ENCODE measurements at places on chromosomes 13 and 19.

DNA sequence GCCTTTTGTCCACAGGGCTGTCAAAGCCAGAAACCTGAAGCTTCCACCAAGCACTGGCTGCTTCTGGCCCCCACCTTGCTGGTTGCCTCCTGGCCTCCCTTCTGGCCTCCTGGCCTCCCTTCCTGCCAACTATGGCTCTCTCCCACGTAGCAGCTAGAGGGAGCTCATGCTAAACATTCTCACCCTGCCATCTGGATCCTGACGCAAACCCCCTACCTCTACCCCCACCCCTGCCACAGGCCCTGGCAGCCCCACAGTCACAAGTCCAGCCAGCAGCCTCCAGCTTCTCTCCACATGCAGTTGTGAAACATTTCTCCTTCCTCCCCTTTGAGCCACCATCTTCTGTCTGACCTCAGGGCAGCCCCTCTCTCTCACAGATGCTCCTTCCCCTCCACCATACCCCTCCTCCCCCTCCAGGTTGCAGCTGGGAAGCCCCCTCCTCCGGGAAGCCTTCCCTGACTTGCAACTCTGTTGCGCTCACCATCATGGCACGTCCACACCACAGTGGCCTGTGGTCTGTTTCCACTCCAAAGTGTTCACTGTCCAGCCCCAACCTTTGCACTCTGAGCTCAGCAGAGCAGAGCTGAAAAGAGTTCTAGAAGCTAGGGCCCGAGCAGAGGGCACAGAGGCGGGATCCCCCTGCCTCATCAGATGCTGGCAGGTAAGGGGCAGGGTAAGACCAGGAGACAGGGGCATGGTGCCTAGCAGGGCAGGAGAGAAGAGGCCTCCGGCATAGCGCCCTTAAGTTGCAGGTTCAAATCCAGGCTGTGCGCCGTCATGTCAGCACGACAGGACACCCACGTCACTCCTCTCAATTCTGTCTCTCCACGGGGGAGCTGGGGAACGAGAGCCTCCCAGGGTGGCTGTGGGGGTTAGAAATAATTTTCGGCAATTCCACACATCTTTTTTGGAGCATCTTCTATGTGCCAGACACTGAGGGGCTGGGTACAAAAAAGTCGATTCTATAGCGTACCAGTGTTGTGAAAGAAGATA is 7.3 kb downstream of the ADGRL1 start:
- DNase-seq: no peak

DNA sequence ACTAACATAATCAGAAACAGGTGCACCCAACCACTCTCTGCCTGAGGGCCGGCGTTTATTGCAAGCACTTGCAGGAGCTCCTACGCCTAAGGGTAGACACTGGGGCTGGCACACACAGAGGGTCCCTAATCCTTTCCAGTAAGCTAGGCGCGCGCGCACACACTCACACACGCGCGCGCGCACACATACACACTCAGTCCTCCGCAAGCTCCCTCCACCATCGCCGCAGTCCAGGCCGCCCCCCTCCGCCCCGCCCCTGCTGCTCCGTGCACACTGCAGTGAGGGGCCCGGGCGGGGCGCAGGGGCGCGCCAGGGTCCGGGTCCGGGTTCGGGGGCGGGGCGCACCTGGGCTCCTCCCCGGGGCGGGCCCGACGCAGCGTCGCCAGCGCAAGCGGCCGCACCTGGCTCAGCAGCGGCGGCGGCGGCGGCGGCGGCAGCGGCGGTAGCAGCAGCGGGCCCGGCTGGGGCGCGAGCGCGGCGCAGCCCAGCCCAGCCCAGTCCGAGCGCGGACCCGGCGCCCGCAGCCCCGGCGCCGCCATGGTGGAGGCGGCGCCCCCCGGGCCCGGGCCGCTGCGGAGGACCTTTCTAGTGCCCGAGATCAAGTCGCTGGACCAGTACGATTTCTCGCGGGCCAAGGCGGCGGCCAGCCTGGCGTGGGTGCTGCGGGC is at the start of gene CAMSAP3:
Gene CAMSAP3, plus strand, starts transcription at position 398 of the 668 bp plus-strand sequence. Its CDS starts 140 bp downstream, at position 538.
- DNase-seq: no peak

DNA sequence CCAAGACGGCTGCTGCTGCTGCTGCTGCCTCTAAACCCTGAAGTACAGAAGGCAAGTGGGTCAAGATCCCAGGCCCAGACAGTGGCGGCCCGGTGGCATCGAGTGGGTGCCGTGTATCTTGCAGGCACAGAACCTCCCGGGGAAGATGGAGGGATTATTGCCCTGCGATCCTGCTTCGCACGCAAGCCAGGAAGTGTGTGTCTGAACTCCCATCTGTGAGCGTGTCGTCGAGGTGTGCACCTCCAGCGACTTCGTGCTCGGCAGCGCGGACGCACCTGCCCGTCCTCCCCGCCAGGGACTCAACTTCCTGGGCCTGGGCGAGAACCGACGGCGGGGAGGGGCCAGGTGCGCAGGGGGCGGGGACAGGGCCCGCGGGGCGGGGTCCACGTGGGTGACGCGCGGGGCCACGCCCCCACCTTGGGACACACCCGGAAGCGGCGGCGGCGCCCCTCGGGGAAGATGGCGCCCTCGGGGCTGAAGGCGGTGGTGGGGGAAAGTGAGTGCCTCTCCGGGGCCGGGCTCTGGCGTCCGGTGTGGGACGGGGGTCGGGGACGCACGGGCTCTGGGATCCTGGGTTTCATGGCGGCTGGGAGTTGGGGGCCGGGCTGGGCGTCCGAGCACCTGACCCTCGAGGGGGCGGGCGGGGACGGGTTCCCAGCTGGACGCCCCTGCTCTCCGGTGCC is at the start of gene STXBP2:
Gene STXBP2, plus strand, starts transcription at position 420 of the 683 bp plus-strand sequence. Its CDS starts 40 bp downstream, at position 460.
- no peak for DNase-seq

DNA sequence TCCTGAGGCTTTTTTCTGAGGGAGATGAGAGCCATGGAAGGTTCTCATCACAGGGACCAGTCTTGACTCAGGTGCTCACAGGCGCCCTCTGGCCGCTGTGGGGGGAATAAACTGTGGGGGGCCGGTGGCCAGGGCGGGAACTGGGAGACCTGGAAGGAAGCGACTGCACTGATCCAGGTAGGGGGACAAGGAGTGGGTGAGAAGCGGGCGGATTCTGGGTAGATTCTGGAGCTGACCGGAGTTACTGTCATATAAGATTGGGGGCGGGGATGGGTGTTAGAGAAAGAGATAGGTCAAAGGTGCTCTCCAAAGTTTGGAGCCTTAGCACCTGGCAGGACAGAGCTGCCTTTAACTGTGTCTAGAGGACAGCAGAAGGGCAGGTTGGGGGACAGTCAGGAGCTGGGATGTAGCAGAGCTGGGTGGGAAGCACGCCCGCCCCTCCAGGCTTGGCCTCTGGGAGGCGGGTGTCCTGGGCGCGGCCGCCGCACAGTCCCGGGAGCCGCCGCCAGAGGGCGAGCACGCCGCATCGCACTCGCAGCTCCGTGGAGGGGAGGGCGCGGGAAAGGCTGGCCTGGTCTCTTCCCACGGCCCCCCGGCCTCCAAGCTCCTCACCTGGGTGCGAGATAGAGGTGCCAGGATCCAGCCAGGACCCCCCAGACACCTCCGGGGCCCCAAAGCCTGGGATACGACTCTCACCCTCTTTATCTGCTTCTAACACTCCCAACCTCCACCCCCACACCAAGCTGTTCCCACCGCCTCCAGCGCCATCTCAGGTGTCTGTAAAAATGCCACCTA is 4.2 kb upstream of the DAND5 start:
- no peak for DNase-seq

DNA sequence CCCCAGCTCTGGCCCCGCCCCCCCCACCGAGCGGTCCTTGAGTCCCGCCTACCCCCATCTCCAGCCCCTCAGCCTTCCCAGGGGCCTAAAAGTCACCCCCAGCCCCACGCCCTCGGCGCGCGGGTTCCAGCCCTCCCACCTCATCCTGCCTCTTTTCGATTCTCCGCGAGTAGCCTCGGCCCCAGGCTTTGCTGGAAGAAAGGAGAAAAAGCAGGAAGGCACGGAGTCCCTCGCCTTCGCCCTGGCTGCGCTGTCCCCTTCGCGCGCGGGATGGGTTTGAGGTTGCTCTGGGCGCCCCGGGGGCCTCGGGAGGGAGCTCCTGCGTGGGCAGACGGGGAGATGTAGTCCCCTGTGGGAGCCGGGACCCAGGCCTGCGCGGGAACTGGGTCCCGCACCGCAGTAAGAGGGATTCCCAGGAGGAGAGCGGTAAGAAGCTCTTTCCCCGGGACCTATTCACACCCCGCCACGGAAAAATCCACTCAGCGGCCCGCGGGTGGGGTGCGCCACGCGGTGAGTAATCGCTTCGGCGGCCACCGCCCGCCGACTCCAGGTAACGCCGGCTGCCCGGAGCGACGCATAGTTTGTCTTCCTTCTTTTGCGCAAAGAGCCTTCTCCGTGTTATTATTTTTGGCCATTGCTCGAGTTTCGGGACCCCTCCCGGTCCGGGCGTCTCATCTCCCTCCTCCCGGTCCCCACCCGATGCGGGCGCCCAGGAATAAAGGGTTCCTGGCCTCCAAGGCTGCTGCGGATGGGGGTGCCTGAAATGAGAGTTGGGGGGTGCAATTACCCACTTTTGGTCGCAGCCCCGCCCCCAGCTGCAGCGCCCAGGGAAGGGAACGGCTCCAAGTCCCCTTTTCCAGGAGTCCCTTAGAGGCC is 865 bp upstream of the CRLF1 start:
- no peak for DNase-seq

DNA sequence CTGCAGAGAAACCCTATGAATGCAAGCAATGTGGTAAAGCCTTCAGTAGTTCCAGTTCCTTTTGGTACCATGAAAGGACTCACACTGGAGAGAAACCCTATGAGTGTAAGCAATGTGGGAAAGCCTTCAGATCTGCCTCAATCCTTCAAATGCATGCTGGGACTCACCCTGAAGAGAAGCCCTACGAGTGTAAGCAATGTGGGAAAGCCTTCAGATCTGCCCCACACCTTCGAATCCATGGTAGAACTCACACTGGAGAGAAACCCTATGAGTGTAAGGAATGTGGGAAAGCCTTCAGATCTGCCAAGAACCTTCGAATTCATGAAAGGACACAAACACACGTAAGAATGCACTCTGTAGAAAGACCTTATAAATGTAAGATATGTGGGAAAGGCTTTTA is 14.7 kb downstream of the ZNF763 start:
- DNase-seq: no peak

DNA sequence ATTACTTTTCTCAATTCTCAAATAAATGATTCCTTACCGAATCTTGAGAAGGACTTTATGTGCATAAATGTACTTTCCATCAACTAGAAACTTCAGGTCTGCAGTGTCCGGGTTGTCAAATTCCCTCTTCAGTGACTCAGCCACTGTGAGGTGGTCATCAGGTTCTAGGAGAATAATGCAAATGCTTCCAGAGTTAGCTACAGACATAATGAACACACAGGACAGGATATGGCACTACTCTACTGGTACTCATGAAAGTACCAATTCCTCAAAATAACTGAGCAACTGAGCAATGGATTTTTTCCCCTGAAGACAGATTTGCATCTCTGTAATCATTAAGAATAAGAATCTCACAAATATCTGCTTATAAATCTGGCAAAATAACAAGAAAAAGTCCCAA is 31.2 kb downstream of the RCBTB2 start:
- no peak for DNase-seq

DNA sequence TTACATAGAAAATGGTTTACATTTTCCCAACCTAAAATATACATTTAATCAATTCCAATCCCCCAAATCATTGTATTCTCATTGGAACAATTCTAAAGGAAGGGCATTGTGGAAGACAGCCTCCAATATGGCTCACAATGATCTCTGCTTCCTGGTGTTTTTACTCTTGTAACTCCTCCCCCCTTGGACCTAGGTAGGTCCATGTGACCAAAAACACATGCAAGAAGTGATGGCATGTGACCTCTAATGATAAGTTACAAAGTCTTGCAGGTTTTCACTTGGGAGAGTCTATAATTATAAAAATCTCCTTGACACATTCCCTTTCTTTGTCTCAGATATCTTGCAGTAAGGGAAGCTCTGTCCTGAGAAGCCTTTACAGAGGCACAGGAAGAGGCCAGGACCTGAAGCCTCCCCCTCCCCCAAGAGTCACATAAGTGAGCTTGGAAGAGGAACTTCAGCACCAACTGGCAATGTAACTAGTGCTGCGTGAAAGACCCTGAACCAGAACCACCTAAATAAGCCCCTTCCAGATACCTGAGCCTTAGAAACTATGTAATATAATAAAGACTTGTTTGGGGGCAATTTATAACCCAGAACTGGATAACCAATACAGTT is 816.2 kb upstream of the ATXN8OS start:
- no peak for DNase-seq

DNA sequence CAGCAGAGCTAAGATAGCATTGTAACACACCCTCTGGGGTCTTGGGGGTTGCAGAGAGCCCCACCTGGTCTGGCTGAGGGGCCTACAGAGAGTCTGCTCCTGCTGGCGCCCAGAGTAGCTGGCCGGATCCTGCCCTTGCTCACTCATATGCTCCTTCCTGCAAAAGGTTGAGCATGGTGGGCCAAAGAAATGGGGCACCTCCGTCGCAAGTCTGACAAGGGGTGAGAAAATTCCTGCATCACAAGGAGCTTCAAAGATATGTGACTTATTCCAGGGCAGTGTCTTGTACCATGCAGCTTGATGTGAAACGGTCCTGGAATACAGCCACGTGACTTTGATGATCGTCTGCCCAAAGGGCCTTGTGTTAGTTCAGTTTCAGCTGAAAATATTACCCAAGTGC is 218.3 kb downstream of the DCLK1 start:
- no peak for DNase-seq

DNA sequence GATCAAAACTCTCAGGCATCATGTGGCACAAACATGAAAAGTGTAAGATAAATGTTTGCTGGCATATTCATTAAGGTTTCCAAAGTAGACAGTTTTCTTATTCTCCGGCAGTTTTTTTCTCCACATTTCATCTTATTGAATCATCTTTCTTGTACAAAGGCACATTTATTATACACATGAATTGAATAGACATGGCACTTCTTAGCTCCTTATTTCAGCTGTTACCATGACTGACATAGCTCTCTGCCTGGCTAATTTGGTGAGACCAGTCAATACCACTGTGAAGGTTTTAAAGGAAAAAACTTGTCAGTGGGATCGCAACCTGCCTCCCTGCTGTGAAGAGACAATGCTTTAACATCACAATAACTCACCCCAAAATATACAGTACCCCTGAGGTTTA is 285.0 kb upstream of the PCDH20 start:
- DNase-seq: no peak

DNA sequence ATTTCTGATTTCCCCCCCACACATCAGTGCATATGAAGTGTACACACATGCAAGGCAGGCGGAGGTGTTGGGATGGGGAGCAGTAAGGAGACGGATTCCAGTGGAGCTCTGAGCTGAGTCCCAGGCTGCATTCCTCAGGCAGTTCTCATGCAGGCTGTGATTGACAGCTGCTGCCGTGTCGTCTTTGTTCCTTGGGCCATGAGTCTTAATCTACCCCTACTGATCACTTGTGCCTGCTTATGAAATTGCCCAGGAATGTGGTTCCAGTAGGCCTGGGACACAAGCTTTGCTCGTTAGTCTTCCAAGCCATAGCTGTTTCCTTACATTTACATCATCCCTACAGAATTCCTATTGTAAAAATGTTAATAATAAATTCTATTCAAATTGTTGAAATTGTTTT is 1241.9 kb downstream of the UQCRFS1 start:
- DNase-seq: no peak

- DNase-seq: no peak
These were observed 693 bp downstream of the RFXAP start for GRCh38 chr13:36819739-36820090.
